ENCODE measurements at places on chromosomes 4 and X. TPM values are rescaled to one million over a fixed set of nuclear protein-coding genes. Genes with fewer than 3 reads are reported as not detected.

GRCh38 chr4:178415925-178416324 is 973.7 kb upstream of the AGA start:
- H3K36me3 ChIP-seq: no peaks in the 10 kb centered on the region
- H3K4me1 ChIP-seq: no peaks in the 10 kb centered on the region

DNA sequence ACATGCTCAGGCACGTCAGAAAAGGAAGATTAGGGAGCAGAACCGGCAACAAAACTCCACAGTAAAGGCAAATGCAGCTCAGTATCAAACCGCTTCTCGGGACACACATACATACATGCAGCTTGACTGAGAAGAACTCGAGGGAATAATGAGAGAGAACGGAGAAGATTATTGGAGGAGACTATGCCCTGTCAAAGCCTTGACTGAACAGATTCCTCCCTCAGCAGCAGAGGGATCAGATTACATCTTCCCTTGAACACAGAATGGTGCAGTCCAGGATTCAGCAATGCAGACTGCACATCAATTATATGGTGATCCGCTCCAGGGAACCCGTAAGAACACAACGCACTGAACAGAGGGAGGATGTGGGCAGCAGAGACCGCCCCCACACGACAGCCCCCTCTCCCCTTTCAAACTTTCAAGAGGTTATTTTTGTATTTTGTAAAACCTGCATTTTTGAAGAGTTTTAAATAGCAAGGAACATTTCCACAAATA is 183.2 kb downstream of the FBXW7 start:
- peak; percentile 30 for DNase-seq
- no peaks in the 10 kb centered on the region for H3K36me3 ChIP-seq
- peak overlapping the region; percentile 25 for H3K4me3 ChIP-seq
- H3K27me3 ChIP-seq: no peaks in the 10 kb centered on the region

CXCL6 gene
- total RNA-seq: 0.15 TPM

DNA sequence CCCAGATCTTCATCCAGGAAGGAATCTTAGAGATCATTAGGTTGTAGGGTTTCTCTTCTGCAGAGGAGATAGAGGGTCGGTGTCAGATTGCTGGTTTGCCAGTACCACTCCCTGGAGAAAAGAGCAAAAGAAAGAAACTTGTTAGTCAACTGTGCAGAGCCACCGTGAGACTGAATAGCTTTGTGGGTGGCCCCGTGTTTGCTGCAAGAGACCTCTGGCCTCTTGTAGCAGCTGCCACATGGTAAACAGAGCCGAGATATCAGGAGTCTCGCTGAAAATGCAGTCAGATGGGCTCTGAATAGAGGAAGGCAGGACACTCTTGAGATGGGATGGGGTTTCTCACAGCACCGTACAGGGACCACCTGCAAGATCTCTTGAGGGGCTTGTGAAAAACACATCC is 149.7 kb downstream of the PTTG2 start:
- no peaks in the 10 kb centered on the region for H3K27me3 ChIP-seq
- no peak overlapping the region for H3K4me3 ChIP-seq
- no peak overlapping the region for H3K27ac ChIP-seq
- DNase-seq: no peak
- H3K4me1 ChIP-seq: peaks cover 22% of the 10 kb centered on the region

- H3K4me1 ChIP-seq: peaks cover 16% of the 10 kb centered on the region
- DNase-seq: no peak
- H3K27ac ChIP-seq: no peak overlapping the region
- H3K27me3 ChIP-seq: peaks cover 2% of the 10 kb centered on the region
These were observed 35.1 kb downstream of the PRIMPOL start for GRCh38 chr4:184684491-184685189.

ITM2A gene
- 97.7 TPM for total RNA-seq

DNA sequence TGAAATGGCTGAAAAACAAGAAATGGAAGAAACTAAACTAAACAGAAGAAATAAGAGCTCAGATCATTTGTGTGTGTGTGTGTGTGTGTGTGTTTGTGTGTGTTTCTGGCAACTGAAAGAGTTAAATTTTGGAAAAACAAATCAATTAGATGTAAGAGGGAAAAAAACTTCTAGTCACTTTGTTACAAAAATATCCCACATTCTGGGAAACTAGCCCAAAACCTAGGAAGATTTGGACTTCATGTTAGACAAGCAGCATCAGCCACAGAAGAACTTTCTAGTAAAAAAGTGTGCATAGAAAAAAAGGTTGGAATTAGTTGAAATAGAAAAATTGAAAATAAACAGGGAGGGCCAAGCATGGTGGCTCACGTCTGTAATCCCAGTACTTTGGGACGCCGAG is 111.6 kb upstream of the PRKG2 start:
- no peak overlapping the region for H3K27ac ChIP-seq
- no peak overlapping the region for H3K4me3 ChIP-seq
- H3K27me3 ChIP-seq: peaks cover 3% of the 10 kb centered on the region
- H3K4me1 ChIP-seq: no peaks in the 10 kb centered on the region

PLAC8 gene
- not detected for total RNA-seq

- no peaks in the 10 kb centered on the region for H3K36me3 ChIP-seq
- no peak for DNase-seq
- no peaks in the 10 kb centered on the region for H3K4me1 ChIP-seq
- H3K27me3 ChIP-seq: peaks cover 1% of the 10 kb centered on the region
- H3K4me3 ChIP-seq: no peak overlapping the region
These were observed 100.3 kb upstream of the SLIT2 start for GRCh38 chr4:20151436-20151835.

KLF8 gene
- 13.9 TPM for total RNA-seq

DNA sequence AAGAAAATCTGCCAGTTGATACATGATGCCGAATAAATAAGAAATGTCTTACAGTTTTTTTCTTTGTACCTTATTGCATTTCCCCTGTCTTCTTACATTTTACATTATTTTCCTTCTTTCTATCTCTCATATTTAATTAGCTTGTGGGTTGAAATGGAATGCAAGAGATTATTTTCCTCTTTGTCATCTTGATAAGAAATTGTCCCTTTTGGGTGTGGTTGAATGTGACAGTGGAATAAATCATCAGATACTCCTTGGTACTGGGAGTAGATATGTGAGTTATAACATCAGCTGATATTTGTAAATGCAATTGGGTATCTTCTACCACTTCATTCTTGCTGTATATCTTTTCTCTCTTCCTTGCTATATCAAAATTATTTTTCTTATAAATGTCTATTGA is 997.4 kb downstream of the RAPGEF2 start:
- DNase-seq: no peak
- H3K27me3 ChIP-seq: no peaks in the 10 kb centered on the region
- H3K36me3 ChIP-seq: no peaks in the 10 kb centered on the region
- no peak overlapping the region for H3K4me3 ChIP-seq

CABS1 gene
- total RNA-seq: not detected

DNA sequence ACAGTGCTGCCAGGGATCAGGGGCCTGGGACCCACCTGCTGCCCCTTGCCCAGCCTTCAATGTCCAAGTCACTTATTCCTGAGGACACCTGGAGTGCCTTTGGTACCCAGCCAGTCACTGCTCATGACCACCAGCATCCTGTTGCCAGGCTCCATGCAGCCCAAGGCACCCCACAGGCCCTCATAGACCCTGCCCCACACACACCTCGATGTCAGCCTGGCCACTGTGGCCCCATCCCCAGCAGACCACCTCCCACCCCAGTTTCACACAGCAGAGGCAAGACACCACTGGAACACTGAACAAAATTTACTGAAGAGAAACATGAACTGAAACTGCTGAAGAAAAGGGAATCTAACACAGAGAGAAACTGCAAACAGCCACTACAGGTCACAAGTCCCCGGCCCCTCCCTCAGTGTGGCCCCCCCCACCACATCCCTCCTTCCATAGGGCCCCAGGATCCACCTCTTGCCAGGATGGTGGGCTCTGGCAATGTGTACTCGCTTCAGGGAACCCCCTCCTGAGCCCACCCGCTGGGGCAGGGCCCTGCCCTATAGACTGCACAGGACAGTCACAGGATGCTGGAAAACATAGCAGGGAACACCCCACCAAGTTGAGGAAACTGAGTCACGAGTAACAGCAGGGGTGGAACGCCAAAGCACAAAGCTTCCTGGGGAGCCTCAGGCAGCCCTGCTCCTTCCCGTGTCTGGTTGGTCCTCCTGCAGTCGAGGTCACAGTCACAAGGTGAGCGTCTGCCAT is 5.2 kb downstream of the PNMA5 start:
- H3K36me3 ChIP-seq: no peaks in the 10 kb centered on the region
- DNase-seq: no peak
- no peak overlapping the region for H3K4me3 ChIP-seq
- no peak overlapping the region for H3K27ac ChIP-seq
- peaks cover 4% of the 10 kb centered on the region for H3K27me3 ChIP-seq

COL4A6 gene
- total RNA-seq: 10.5 TPM

DNA sequence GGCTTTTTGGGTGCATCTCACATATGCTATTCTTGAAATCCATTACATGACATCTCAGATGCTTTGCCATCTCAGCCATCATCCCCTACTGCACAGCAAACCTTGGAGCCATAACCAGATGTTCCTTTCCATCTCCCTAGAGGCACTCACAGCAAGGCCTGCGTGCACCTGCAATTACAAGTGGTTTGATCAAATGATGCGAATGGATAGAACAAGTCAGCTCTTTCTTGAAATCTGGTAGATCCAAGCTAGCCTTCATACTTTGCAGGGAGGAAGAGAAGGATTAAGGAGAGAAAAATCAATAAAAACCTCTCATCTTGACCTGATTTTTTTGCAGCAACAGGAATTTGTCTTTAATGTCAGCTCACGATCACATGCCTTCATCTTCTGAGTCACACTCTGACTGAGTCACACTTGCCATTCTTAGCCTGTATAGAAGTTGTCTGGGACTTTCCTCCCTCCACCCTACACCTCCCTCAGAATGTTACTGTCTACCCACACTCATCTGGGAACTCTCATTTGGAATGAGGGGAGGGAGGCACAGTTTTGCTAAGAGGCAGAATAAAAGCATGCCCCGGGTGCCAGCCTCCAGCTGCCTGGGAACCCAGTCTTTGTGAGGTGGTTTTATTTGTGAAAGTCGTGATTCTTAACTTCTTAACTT is 11.9 kb upstream of the TRIML1 start:
- peaks cover 2% of the 10 kb centered on the region for H3K27me3 ChIP-seq
- H3K36me3 ChIP-seq: no peaks in the 10 kb centered on the region
- H3K4me3 ChIP-seq: no peak overlapping the region
- H3K27ac ChIP-seq: no peak overlapping the region
- no peaks in the 10 kb centered on the region for H3K4me1 ChIP-seq

DNA sequence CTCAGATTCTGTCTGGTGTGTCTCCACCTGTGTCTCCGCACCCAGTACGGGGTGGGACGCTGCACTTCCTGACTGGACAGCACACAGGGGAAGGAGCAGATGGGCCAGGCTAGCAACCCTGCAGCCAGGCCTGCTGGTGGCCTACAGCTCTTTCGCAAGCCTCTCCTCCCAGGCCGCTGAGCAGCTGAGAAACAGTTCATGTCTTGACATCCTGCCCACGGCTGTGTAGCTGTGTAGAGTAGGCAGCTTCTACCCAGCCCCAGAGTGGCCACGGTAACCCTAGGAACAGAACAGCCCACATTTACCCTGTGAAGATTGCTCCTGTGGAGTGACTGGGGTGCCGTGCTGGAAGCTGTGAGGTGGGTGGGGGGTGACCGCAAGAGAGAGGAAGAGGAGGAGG is 38.9 kb downstream of the CCNQ start:
- no peak for DNase-seq
- H3K36me3 ChIP-seq: no peaks in the 10 kb centered on the region
- peaks cover 12% of the 10 kb centered on the region for H3K27me3 ChIP-seq
- H3K4me3 ChIP-seq: no peak overlapping the region
- H3K27ac ChIP-seq: no peak overlapping the region

DNA sequence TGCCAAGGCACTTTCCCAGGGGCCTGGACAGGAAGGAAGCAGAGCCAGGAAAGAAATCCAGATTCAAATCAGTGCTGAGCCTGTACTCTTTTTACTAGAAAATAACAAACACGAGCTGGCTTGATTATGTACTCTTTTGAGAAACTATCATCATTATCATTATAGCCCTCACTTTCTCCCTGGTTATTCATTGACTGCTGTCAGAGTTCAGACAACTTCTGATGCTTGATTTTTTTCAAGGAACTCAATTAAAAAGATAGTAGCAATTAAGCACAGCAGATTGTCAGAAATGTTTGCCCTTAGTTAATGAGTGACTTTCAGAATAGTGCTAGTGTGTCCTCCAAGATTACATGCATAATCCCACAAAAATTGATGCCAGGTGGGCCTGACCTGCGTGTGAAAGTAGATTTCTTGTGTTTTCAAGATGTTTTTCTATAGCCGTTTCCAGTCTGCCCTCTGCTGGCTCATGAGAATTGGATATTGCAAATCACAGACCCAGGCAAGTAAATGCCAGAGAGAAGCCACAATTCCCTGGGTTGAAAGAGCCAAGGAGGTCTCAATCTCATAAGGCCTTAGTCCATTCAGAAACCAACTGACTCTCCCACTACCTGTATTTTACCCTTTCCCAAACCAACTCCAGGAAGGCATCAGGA is 14.3 kb upstream of the PNPLA4 start:
- H3K4me3 ChIP-seq: no peak overlapping the region
- H3K27ac ChIP-seq: peak overlapping the region; percentile 43
- H3K36me3 ChIP-seq: no peaks in the 10 kb centered on the region
- peaks cover 5% of the 10 kb centered on the region for H3K4me1 ChIP-seq

DNA sequence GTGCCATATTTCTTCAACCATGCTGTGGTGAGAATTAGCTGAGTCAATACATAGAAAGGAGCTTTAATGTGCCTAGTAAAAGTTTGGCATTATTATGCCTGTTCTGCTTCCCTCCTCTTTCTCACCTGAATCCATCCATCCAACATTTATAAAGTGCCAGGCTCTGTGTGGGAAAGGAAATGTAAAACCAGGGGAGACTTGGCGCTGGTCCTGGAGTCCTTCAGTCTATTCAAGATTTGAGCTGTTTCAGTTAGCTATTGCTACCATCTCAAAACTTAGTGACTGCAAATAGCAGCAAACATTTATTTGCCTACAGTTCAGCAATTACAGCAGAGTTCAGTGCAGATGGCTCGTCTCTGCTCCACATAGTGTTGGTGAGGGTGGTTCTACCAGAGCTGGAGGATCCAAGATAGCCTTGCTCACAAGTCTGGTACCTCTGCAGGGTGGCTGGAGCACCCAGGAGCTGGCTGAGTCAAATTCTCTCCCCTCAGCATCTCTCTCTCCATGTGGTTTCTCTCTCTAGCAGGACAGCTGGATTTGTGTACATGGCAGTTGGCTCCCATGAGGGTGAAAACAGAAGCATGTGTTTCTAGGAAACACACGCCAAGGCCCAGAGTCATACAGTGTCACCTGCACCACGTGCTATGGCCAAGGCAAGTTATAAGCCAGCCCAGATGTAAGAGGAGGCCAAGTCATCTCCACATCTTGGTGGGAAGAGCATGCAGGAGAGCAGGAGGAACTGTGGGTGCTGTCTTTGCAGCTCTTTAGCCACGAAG is 77.3 kb downstream of the FHDC1 start:
- no peak overlapping the region for H3K27ac ChIP-seq
- no peak for DNase-seq
- peaks cover 3% of the 10 kb centered on the region for H3K4me1 ChIP-seq
- H3K4me3 ChIP-seq: no peak overlapping the region

- H3K4me1 ChIP-seq: peaks cover 8% of the 10 kb centered on the region
- no peak for DNase-seq
- H3K36me3 ChIP-seq: no peaks in the 10 kb centered on the region
These were observed 60.8 kb downstream of the SPCS3 start for GRCh38 chr4:176380352-176381157.

- H3K36me3 ChIP-seq: no peaks in the 10 kb centered on the region
- H3K4me3 ChIP-seq: no peak overlapping the region
- H3K4me1 ChIP-seq: peaks cover 6% of the 10 kb centered on the region
- DNase-seq: no peak
These were observed 145.5 kb downstream of the ANXA5 start for GRCh38 chr4:121551271-121551670.

Measured in endothelial cell (in vitro differentiated cells).